CMK (cell line): ENCODE measurements at places on chromosomes 12 and 14.

DNA sequence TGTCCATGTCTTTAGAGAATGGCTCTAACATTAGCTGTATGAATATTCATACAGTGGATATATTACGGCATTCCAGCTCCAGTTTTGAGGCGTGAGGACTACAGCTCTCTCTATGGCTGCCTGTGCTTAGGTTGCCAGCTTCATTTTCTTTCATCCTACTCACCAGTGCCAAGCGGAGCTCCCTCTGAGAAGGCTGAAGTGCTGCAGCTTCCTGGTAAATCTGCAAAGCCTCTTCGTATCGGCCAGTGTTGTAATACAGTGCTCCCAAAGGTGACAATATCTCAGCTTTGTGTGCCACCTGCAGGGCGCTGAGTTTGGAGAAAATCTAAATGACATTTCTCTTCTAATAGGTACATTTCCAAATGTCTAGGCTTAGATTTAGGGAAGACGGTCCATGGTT is 19.8 kb upstream of the OVCH1 start:
- no peak for DNase-seq

DNA sequence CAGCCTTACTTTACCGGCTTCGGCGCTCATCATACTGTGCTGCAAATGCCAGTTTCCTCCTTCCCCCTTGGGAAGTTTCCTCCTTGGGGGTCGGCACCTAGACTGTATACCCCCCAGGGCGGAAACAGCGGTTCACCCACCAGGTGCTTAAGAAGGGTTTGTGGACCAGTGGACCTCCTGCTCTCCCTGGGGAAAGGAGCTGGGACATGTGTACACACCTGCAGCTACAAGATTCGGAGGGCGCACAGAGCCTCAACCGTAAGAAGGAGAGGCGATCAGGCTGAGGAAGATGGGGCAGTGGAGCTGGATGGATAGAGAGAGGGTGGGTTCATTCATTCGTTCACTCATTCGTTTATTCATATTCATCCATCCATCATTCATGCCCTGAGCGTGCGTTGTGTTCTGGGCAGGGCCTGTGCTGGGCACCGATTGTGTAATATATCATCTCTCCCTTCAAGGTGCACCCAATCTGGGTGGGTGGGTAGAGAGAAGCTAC is 717 bp upstream of the ZNF839 start:
- DNase-seq = no peak

GRCh38 chr12:76345569-76345968 is 2.6 kb downstream of the BBS10 start:
- no peak for DNase-seq

- no peak for DNase-seq
These were observed 30.4 kb upstream of the RIMBP2 start for GRCh38 chr12:130746546-130746945.

GRCh38 chr12:44389038-44389437 is 487.1 kb downstream of the NELL2 start:
- no peak for DNase-seq

DNA sequence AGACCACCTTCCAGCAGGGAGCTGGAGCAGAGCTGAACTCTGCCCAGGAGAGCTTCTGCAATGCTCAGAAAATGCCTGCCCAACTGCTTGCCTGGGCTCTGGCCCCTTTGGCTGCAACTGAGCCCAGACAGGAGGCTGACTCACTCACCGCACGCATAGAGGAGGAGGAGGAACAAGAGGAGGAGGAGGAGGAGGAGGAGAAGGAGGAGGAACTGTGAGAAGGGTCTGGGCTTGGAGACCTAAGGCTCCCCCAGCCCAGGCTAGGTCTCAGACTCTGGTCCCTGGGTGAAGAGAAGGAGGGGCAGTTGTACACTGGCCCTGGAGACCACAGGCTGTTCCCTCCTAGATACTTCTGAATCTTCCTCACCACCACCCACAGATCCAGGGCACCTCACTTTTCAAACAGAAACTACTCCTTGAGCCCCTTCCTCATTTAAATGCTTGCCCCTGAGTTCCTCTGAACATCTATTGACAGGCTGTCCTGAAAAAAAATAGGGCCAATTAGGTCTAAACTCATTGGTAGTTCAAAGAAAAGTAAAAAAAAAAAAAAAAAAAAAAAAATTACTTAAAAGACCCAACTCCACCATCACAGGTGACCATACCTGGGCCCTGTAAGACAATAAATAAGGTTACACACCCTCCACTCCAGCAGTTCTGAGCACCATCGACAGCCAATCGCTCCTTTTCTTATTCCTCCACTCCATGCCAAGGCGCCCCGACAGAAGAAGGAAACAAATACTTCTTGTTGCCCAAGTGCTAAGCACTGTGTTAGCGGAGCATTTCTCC is 674 bp downstream of the VDR start:
- DNase-seq = no peak

GRCh38 chr14:34330846-34331245 is 131.2 kb downstream of the SPTSSA start:
- DNase-seq = no peak

DNA sequence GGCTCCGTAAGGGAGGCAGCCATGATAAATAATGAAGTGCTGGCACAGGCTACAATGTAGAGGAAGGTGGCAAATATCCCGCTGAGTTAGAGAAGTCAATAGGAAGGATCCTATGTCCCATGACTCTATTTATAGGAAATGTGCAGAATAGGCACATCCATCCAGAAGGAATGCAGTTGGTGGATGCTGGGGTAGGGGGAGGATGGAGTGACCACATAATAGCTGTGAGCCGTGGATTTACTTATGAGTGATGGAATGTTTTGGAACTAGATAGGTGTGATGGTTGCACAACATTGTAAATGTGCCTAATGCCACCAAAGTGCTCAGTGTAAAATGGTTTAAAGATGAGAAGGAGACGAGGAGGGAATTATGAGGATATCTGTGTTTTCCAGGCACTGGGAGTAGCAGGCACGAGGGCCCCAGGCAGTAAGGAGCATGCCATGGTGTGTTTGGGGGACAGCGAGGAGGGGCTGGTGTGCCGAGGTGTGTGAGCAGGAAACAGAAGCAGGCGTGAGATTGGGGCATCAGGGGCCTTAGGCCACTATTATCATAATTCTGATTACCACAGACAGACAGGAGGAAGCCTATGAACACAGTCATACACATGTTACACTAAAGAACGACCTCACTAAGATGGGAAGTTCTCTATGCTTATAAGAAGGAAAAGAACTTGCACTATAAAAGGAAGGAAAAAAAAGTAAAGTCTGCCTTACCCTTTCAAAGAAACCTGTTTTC is 837.3 kb upstream of the TMEM132C start:
- no peak for DNase-seq

- no peak for DNase-seq
These were observed 37.2 kb downstream of the HECTD1 start for GRCh38 chr14:31170411-31170810.

GRCh38 chr14:37587131-37587803 is 7.8 kb downstream of the FOXA1 start:
- DNase-seq = no peak

DNA sequence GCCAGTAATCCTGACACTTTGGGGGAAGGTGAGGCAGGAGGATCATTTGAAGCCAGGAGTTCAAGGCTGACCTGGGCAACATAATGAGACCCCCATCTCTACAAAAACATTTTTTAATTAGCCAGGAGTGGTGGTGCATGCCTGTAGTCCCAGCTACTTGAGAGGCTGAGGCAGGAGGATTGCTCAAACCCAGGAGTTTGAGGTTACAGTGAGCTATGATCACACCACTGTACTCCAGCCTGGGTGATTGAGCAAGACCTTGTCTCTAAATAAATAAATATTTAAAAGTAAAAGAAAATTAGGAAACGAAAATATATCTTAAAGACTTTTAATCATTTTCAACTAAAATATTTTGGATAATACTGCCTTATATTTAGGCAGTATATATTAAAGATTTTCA is 25.9 kb downstream of the CKB start:
- DNase-seq = no peak

DNA sequence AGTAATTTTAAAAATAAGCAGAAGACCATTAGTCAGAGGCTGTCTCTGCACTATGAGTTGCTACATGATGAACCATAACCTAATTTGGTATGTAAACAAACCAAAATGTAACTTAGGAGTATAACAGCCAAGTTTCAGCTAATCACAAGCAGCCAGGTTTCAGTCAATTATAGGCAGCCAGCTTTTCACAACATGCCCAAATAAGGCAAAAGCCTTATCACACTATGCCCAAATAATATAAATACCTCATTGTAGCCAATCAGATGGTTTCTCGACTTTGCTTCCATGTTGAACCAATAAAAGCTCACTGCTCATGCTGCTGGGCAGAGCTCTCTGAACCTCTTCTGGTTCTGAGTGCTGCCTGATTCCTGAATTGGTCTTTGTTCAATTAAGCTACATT is 38.6 kb downstream of the GARIN6 start:
- no peak for DNase-seq

DNA sequence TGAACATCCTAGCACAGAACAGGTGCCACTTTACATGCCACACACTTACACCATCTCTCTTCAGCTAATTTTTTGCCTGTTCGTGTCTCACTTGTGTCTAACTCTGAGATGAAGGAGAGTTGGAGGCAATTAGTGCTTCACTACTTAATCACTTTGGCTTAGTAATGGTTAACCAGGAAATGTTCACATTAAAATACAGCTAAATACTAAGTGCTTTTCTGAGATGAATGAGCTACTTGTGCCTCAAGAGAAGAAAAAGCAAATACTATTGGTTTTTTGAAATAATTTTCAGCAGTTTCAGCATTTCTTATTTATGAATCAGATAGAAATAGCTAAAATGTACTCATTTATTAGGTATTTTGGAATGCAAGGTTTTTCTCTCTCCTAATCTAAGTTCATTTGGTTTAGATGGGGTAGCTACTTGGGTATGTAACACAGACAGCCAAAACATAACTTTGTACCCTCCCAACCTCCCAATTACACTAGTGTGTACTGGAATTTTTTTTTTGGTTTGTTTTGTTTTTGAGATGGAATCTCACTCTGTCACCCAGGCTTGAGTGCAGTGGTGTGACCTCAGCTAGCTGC is 1474.1 kb upstream of the SEL1L start:
- no peak for DNase-seq

- no peak for DNase-seq
These were observed 35.9 kb downstream of the WNK1 start for GRCh38 chr12:788288-788687.

- DNase-seq = no peak
These were observed 65.3 kb downstream of the VCPKMT start for GRCh38 chr14:50051106-50051505.

DNA sequence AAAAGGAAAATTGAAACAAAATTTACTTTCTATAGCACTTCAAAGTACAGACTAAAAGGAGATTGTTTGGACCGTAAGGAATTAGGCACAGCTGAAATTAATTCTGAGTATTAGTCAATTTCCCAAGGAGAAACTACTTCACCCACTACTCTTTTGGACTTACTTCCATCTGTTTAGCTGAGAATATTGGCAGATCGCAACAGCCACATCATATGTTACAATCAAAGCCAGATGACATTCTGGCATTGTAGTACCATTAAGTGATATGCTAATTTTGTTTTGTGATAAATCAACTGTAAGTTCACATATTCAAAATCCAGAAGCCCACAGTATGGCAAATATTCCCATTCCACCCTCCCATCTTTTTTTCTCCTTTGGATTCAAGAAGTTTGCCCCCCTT is 47.1 kb upstream of the ANKS1B start:
- DNase-seq = no peak

GRCh38 chr14:38982837-38983236 is 120.2 kb downstream of the SEC23A start:
- DNase-seq = no peak

- DNase-seq = no peak
These were observed 3.7 kb upstream of the SLC15A5 start for GRCh38 chr12:16281157-16281556.

DNA sequence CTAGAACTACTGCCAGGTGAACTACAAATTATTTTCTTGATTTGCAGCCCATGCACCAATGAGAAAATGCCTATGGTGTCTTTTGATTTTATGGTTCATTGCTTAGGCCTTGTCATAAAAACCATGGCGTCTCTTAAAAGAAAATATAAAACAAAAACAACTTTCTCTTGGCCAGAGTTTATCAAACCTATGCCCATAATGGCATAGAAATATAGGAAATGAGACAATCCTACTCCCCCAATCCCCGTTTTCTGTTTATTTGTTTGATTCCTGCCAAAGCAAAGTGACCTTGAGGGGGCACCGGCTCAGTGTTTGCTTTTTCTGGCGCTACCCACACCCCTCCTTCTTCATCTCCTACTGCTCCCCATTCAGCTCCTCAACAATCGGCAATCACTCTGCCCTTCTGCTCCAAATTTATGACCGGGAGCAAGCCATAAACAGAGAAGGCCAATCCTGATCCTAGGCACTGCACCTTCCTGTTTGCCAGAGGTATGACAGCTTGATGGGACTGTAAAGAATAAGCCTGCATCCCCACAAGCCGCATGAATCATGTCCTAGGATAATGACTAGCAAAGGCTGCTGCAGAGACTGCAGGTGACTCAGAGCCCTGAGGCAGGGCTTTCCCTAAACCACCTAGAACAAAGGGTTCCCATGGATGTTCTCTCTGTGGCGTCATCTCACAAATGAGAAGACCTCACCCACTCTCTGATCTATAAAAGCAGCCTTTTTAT is 874.9 kb downstream of the NRXN3 start:
- no peak for DNase-seq

GRCh38 chr14:94771158-94771905 is 1.4 kb upstream of the GSC start:
- no peak for DNase-seq

DNA sequence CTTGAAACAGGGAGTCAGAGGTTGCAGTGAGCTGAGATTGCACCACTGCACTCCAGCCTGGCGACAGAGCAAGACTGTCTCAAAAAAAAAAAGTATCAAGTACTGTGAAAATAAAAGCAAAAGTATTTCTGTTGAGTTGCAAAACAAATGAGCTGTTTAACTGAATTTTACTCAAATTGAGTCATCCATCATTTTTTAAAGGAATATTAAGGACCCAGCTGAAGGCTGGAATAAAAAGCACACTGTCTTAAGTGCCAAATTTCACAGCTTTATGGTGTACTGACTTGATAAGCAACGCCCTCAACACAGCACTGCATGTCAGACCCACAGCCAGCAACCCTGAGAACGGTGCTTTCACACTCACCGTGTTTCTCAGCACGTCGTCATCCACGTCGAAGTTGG is 57.9 kb downstream of the AMN start:
- no peak for DNase-seq

DNA sequence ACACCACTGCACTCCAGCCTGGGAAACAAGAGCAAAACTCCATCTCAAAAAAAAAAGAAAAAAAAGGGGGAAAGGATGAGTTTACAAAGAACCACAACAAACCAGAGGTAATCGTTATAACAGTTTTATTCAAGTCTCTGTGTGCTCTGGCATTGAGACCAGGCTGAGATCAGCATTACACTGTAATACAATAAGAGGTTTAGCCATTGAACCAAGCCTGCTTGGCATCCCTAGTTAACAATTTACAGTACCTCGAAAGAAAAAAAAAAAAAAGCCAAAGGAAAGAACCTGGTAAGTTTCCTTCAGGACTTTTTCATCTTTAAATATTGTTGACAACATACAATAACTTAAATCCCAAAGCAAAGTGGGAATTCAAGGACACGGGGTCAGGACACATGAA is 80.7 kb downstream of the TTC9 start:
- no peak for DNase-seq
